Epithelial cell of alveolus of lung (primary cell): ENCODE measurements at places on chromosomes 16 and 17. TPM values are rescaled to one million over a fixed set of nuclear protein-coding genes. Genes with fewer than 3 reads are reported as not detected.

The SDR42E1 gene
- 0.08 and 0.65 TPM in 2 replicates for total RNA-seq

The GCGR gene
- not detected in 2 replicates for total RNA-seq

The KRT20 gene
- not detected in 2 replicates for total RNA-seq

The TNK1 gene
- total RNA-seq: 0.65 and 2.2 TPM in 2 replicates

The IGFBP4 gene
- 126 and 1,753 TPM in 2 replicates for total RNA-seq

The WFDC1 gene
- 0.13 and 9.7 TPM in 2 replicates for total RNA-seq

The KRTAP2-3 gene
- total RNA-seq: 1.9 TPM in 1 of 2 replicates, not detected in the other

The JPT2 gene
- total RNA-seq: 30.2 and 49.1 TPM in 2 replicates

The PEX12 gene
- total RNA-seq: 4.7 and 6.7 TPM in 2 replicates

The GALR2 gene
- total RNA-seq: 0.16 TPM in 1 of 2 replicates, not detected in the other

The CAPN15 gene
- 37.4 and 47.7 TPM in 2 replicates for total RNA-seq

The CTRB1 gene
- total RNA-seq: not detected in 2 replicates

The CSH1 gene
- not detected in 2 replicates for total RNA-seq
